ENCODE measurements at places on chromosomes 13 and 19. TPM values are rescaled to one million over a fixed set of nuclear protein-coding genes. Genes with fewer than 3 reads are reported as not detected.

GRCh38 chr13:109779074-109779473 is 7.3 kb downstream of the IRS2 start:
- H3K4me3 ChIP-seq = peak overlapping the region; percentile 80
- DNase-seq = no peak
- H3K27me3 ChIP-seq = no peaks in the 10 kb centered on the region
- peaks cover 32% of the 10 kb centered on the region for H3K36me3 ChIP-seq
- no peak overlapping the region for H3K27ac ChIP-seq
- H3K4me1 ChIP-seq = peaks cover 36% of the 10 kb centered on the region

Gene ZNF681
- 0.56 TPM for total RNA-seq

DNA sequence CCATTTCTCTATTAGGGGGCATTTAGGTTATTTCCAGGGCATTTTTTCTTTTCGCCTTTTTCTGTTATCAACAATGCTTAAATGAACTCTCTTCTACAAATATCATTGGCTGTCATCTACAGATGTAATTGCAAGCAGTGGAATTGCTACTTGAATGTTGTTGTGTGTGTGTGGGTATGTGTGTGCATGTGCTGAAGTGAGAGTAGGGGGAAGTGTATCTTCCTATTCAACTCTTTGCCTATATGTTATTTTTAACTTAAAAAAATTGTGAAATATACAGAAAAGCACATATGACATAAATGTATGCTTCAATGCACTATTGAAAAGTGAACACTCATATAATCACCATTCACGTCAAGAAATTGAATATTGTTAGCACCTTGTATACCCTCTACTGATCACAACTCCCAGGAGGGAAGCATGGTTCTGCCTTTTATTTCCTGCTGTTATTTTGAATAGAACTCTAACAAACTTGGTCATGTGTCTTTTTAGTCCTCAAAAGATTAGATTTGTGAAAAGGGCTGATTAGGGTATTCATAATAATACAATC is 24.7 kb downstream of the WDFY2 start:
- H3K27ac ChIP-seq = no peak overlapping the region
- H3K27me3 ChIP-seq = no peaks in the 10 kb centered on the region
- DNase-seq = no peak
- H3K36me3 ChIP-seq = no peaks in the 10 kb centered on the region

Gene ZNF576
- 20.2 TPM for total RNA-seq

DNA sequence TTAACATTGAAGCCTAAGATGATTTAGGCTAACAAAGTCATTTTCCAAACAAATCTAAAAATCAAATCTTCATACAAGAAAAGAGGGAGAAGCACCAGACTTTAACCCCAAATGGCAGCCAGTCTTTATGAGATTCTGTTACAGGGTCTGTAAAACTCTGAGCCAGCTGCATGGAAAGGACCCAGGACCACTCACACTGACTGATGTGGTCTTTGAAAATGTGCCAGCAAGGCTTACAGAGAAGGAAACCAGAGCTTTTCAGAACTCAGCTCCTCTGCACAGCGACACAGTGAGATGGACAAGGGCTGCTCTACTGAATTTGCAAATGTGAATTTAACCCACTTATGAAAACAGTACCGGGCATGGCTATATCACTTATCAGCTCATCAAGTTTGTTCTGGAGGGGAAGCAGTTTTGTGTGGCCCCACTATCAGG is 98.8 kb upstream of the SERP2 start:
- peaks cover 59% of the 10 kb centered on the region for H3K4me1 ChIP-seq
- peak overlapping the region; percentile 59 for H3K4me3 ChIP-seq
- no peaks in the 10 kb centered on the region for H3K27me3 ChIP-seq

Gene ZSWIM4
- total RNA-seq = 11.8 TPM

- H3K27ac ChIP-seq = no peak overlapping the region
- no peaks in the 10 kb centered on the region for H3K36me3 ChIP-seq
- H3K27me3 ChIP-seq = no peaks in the 10 kb centered on the region
- H3K4me1 ChIP-seq = peaks cover 74% of the 10 kb centered on the region
- DNase-seq = no peak
- H3K4me3 ChIP-seq = no peak overlapping the region
Observed at GRCh38 chr19:18839465-18840287, 7.9 kb downstream of the UPF1 start.

Gene NDUFA11
- 177 TPM for total RNA-seq

GRCh38 chr13:75675421-75675820 is 39.3 kb downstream of the LMO7 start:
- H3K27ac ChIP-seq = no peak overlapping the region
- H3K36me3 ChIP-seq = no peaks in the 10 kb centered on the region
- DNase-seq = no peak
- no peaks in the 10 kb centered on the region for H3K4me1 ChIP-seq

GRCh38 chr19:48543121-48543710 is 8.8 kb upstream of the SULT2B1 start:
- no peaks in the 10 kb centered on the region for H3K36me3 ChIP-seq
- no peaks in the 10 kb centered on the region for H3K27me3 ChIP-seq
- no peak overlapping the region for H3K27ac ChIP-seq
- H3K4me3 ChIP-seq = no peak overlapping the region
- H3K4me1 ChIP-seq = no peaks in the 10 kb centered on the region
- DNase-seq = no peak

Gene KIR3DL2
- not detected for total RNA-seq

Gene PRR19
- not detected for total RNA-seq

DNA sequence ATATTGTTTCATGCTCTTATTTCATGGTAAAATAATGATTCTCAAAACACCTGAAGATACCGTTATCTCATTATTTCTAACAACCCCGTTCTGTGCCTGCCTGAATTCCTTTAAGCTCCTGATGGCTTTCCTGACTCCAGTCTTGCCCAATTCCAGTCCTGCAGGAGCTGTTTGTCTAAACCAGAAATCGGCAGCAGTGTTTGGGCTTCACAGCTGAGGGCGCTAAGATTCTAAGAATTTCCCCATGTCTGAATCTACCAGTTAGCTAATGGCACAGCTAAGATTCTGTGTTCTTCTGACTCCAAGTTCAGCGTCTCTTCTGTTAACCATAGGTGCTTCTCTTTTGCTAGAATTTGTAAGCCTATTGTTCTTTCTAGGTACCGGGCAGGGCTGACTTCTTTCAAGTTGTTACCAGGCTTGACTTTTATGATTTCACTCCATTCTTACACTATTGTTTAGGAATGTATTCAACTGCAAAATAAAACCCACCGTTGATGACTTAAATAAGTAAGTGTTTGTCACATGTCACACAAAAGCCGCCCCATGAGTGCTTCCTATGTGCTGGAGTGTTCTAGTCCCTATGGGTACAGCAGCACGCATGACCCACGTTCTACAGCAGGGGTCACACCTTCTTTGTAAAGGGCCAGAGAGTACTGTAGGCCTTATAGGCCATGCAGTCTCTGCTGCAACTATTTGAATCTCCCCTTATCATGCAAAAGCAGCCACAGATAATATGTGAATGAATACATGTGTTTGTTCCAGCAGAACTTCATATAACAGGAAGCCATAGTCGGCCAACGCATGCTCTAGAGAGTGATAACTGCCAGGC is 168.3 kb upstream of the RNF113B start:
- no peaks in the 10 kb centered on the region for H3K4me1 ChIP-seq
- H3K4me3 ChIP-seq = no peak overlapping the region
- H3K27me3 ChIP-seq = no peaks in the 10 kb centered on the region

- no peak overlapping the region for H3K27ac ChIP-seq
- H3K4me1 ChIP-seq = peaks cover 10% of the 10 kb centered on the region
- H3K36me3 ChIP-seq = no peaks in the 10 kb centered on the region
- no peaks in the 10 kb centered on the region for H3K27me3 ChIP-seq
Observed at GRCh38 chr13:76641056-76641455, 245.1 kb downstream of the KCTD12 start.

Gene C1QTNF9
- total RNA-seq = 0.41 TPM

DNA sequence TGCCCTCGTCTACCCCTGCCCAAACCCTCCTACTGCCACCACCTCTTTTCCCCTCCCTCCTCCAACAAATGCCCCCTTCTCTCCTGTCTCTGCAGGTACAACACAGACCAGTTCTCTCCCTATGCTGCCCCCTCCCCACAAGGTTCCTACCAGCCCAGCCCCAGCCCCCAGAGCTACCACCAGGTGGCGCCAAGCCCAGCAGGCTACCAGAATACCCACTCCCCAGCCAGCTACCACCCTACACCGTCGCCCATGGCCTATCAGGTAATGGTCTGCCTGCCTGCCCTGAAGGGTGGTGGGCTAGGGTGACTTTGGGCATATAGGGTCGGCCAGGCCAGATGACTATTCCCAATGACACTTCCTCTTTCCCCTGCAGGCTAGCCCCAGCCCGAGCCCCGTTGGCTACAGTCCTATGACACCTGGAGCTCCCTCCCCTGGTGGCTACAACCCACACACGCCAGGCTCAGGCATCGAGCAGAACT is 6.5 kb upstream of the TIMM50 start:
- no peaks in the 10 kb centered on the region for H3K27me3 ChIP-seq
- no peaks in the 10 kb centered on the region for H3K4me1 ChIP-seq
- H3K4me3 ChIP-seq = no peak overlapping the region
- DNase-seq = no peak
- H3K27ac ChIP-seq = no peak overlapping the region

Gene ACP5
- 1.6 TPM for total RNA-seq

Gene ZNF865
- 14.5 TPM for total RNA-seq

DNA sequence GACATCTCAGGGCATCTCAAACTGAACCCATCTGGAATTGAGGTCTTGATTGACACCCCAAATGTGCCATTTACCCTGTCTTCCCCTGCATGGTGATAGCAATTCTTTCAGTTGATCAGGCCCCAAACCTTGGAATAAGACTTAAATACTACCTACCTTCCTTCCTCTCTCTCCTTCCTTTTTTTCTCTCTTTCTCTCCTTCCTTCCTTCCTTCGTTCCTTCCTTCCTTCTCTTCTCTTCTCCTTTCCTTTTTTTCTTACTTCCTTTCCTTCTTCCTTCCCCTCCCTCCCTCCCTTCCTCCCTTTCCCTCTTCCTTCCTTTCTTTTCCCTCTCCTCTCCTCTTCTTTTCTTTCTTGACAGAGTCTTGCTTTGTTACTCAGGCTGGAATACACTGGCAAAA is 7.4 kb upstream of the GIPC1 start:
- DNase-seq = no peak
- no peak overlapping the region for H3K27ac ChIP-seq
- no peak overlapping the region for H3K4me3 ChIP-seq
- H3K36me3 ChIP-seq = no peaks in the 10 kb centered on the region

GRCh38 chr13:44306371-44307192 is 67.0 kb upstream of the SERP2 start:
- H3K4me3 ChIP-seq = peak overlapping the region; percentile 30
- no peaks in the 10 kb centered on the region for H3K27me3 ChIP-seq
- DNase-seq = no peak
- peaks cover 29% of the 10 kb centered on the region for H3K4me1 ChIP-seq
